ENCODE measurements at places on chromosomes 16 and 17.

DNA sequence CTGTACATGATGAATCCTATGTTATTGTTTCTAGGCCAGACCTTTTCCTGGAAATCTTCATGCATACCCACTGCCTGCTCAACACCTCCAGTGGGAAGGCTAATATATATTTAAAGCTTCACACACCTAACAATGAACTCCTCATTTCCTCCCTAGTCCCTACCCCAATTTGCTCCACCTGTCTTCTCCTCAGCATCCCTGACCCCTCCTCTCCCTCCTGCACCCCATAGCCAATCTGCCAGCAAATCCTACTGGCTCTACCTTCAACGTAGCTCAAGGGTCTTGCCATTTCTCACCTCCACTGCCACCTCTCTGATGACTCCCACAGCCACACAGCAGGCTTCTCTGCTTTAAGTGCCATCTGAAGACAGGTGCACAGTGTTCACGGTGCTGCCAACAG is 215.6 kb upstream of the WSB1 start:
- no peak for DNase-seq

DNA sequence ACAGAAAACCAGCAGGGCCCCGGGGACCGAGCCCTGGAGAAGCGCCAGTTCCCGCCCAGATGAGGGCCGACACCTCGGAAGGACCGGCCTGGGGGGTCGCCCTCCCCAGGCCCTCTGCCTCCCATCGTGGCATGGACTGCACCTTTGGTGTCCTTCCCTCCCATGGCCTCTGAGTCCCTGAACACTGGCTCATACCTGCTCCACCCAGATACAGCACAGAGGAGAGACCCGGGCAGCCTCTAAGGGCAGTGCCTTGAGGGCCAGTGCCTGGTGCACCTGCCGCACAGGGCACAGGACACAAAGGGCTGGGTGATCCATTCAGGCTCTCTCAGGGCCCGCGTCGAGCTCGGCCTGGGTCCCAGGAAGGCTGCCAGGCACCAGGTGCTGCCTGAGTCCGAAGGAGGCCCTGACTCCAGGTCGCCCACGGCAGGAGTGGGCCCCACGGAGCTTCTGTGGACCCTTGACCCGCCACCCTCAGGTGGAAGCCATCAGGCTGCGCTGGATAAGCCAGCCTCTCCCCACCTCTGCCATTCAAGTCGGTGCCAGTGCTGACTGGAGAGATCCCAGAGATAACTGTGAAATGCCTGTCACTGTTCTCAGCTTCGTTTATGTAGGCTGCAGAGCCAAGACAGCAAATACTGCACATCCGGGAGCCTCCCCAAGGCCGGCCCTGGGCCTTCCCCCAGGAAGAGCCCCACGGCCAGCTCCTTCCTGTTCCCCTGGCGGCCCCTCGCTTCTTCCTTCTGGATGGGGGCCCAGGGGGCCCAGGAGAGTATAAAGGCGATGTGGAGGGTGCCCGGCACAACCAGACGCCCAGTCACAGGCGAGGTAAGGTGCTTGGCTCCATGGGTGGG is at the start of gene ZG16B:
ZG16B (plus strand) TSS at position 803 of the 854 bp plus-strand sequence. CDS start 139 bp downstream, outside the sequence.
- DNase-seq = no peak

- DNase-seq = no peak
Observed at GRCh38 chr16:11350921-11351335, 5.7 kb downstream of the RMI2 start.

DNA sequence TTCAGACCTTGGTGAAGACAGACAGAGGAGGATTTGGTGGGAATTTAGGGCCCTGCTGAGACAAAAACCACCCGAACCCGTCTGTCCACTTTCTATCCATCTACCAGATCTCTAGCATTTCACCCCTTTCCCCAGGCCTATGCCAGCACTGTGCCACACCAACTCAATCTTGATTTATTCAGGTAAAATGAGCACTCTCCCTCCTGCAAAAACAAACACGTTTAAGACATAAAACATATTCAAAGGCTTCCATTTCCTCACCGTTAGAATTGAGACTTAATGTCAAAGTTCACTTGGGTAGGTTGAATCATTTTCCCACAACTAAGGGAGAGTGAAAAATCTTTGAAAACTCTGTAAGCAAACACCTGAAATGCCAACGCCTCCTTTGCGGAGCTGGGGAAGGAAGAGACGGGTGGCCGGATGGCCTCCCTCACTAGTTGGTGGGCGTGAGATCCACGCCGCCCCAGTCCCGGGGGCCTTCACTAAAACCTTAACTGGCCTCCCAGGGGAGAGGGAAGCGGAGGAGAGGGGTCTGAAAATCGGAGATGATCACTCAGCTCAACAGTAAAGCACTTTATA is 862 bp downstream of the DCAKD start:
- DNase-seq = peak; percentile 33

DNA sequence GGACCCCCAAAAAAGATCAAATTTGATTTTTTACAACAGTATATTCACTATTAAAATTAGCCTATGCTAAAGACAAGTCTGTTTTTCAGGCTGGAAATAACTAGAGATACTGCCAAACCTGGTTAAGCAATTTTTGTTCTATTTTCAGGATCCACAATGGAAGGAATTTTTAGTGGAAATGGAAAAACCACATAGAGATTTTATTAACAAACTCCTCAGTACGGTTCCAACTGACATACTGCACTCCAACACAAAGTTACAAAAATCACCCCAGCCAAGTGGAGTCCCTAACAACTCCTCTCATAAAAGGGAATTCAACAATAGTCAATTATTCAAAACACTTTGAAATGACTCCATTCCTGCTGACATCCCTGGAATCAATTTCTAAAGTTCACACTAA is 101.6 kb upstream of the TOB1 start:
- no peak for DNase-seq

DNA sequence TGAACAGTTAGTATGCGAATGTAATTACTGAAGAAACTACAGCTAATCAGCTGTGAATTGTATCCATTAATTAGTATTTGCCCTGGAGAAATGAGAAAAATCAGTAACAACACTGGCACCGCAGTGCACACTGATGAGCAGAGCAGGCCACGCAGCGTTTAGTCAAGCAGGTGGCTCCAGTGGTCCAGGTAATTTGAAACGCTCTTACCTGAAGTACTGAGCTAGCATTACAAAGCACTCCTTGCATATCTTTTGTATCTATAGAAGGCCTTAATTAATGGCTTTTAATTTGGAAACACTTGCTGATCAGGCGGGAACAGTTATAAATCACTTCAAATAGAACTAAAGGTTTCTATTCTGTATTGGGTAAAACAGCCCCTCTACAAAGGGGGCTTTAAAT is 76.4 kb downstream of the TOX3 start:
- DNase-seq = no peak

- no peak for DNase-seq
Observed at GRCh38 chr17:2174468-2175293, 119.8 kb downstream of the HIC1 start.

- no peak for DNase-seq
Observed at GRCh38 chr16:49108611-49109010, 173.0 kb downstream of the CBLN1 start.

- no peak for DNase-seq
Observed at GRCh38 chr16:89417352-89417751, 73.0 kb downstream of the ANKRD11 start.

GRCh38 chr17:13597723-13598347 is 3.9 kb downstream of the HS3ST3A1 start:
- DNase-seq = no peak

DNA sequence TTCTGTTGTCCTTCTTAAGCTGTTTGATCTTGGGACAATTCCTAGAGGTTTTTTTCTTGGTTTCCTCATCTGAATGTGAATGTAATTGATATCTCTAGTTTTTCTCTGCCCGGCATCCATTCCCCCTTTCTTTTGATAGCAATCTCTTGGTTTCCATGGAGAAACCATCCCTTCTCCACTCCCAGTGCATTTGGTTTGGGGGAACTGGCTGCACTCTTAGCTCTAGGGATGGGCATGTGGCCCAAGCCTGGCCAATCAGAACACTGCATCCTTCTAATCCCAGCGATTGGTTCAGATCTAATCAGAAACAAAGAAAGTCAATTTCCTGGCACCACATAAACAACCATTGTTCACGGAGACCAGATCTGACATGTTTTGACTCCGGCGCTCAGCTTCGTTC is 45.1 kb downstream of the IRX3 start:
- no peak for DNase-seq

DNA sequence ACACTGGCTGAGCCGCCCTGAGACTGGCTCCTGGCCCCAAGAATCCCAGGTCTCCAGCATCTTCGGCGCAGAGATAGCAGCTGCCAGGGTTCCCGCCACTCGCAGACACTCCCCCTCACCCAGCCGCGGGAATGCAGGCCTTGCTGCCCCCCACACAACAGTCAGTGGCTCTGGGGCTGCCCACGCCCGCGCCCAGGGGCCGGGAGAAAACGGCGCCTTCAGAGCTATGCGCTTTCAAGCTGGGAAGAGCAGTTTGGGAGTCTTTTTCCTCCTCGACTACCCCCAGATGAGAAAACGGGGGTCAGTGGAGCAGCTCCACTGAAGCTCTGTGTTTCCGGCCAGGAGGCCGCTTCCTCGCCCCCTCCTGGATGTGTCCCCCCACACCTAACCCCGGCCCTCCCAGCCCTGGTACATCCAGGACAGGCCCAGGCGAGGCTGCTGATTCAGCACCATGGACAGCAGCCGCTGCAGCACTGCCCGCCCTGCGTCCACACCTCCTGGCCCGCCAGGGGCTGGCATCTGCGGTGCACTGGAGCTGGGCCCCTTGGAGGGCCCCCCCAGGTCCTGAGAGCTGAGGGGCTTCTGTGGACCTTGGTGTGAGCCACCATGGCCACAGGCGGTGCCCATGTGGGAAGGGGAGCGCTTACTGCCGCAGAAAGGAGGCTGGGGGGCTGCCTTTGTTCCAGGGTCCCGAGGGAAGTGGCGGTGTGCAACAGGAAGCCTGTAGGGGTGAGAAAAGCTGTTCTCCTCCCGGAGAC is 35.7 kb downstream of the CACNA1H start:
- peak; percentile 21 for DNase-seq

DNA sequence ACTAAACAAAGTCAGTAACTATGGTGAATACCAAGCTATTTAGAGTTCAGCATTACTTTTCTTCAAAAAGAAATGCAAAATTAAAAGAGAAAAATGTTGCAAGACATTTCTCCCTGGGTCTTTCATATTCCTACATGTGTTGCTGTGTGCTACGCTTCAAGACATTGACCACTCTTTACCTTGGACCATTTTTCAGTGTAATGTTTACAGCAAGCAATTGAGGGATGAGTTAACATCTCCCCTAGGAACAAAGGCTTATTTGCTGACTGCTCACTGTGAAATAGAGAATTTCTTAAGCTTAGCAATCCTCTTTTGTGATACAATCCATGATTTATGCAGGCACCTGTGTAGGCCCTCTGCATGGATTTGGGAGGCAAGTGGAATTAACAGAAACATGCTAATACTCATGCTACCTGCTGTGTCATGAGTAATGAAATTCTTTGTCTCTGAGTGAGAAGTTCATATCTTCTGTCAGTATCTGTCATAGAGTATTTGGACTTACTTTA is 1202.9 kb upstream of the CDH8 start:
- no peak for DNase-seq

DNA sequence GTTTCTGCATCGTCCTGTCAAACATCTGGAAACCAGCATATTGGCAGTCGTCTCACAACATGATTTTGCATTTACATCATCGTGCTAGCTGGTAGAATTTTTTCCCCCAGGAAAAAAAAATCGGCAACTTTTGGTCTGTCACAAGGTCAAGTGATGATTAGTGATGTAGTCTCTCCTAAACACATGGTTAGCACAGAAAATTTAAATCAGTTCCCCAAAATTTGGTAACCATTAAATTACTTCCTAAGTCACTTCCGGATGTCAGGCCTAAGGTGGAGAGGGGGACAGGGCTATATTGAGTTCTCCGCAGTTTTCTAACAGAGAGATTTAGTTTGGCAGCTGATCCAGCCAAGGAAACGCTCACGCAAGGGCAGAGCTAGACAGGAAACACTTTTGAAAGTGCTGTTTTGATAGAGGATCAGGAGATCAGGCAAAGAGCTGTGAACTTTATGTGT is 271.0 kb upstream of the TBX2 start:
- DNase-seq = no peak

DNA sequence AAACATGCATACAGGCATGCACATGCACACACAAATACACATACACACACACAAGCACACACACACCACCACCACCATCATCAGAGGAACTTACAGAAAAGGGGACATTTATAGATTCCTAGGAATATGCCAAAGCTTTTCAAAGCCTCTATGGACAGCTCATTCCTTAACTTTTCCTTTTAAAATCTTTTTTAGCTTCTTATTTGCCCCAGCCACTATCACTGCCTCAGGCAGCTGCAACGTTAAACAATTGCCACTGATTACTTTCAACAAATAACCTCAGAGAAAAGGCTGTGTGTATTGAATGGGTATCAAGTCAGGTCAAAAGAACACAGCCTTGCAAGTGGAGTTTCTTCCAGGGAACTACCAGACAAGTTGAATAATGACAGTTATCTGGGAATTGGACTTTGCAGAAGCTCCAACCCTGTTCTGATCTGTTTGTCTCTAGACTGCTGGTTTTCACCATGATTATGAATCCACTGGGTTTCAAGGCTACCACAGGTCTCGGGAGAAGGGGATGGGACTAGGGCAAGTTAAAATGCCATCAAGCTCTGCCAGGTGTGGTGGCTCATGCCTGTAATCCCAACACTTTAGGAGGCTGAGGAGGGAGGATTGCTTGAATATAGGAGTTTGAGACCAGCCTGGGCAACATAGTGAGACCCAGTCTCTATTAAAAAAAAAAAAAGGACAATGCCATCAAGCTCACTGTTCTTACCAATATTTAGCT is 21.9 kb upstream of the BEAN1 start:
- no peak for DNase-seq

DNA sequence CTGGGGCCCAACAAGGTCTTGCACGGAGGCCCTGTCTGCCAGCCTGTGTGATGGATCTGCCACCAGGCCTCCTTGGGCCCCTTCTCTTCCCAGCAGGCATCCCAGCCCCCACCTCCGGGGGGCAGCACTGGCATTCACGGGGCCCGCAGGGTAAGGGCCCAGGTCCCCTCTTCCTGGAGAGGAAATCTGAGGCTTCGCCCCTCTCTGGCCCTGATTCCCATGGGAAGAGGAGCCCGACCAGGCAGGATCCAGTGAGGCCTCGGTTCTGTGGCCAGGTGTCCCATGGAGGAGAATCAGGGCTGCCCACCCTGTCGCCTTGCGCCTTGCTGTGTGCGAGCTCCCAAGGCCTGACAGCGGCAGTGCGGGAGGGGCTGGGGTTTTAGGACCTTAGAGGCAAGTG is 48.4 kb downstream of the PDPK1 start:
- no peak for DNase-seq
